Stimulated activated CD8-positive, alpha-beta memory T cell treated with anti-CD3 and anti-CD28 coated beads, Interleukin-15, amount 100 ng/mL, for 48 hours (primary cell): ENCODE measurements at places on chromosomes 2 and 18.

DNA sequence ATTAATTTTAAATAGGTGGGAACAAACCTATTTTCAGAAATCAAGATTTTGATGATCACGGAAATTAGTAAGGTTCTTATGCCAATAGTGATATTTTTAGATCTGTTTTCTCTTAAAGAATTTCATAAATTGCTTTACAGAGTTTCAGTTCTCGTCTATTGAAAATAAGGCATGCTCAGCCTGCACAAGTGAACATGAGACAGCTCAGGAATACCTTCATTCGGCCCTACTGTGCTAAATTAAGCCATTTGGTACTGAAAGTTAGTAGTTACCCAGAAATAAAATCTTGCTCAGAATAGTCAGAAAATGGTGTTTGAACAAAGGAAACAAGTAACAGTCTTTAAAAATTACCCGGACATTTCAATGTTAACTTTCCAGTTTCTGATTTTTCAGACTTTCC, 60.4 kb downstream of the DLGAP1 start:
- no peak for DNase-seq

- DNase-seq = no peak
These were observed 40.6 kb downstream of the TAF1B start for GRCh38 chr2:9883897-9884296.

- no peak for DNase-seq
These were observed 278.2 kb downstream of the CALCRL start for GRCh38 chr2:187169864-187170263.

- no peak for DNase-seq
These were observed 39.6 kb downstream of the MFSD6 start for GRCh38 chr2:190447766-190448165.

DNA sequence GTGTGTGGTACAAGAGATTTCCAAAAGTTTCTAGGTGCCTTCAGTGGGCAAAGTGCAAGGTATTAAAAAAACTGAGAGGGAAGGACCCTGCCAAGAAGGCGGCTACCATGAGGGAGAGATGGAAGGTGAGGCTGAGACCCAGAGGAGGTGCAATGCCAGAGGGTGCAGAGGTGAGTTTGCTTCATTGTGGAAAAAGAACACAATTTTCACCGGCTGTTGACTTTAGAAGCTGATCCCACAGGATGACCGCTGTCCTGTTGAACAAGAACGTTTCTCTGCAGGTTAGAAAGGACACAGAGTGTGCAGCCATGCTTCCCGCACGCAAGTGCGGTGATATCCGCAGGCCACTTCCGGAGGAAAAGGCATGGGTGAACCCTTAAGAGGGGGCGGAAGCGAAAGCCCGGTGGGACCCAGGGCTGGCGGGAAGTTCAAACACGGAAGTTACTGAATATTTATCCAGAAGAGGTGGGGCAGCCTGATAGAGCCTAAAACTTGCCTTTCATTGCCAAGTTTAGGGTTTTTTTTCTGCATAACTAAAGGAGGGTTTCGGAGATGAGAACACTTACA, 16.6 kb downstream of the SP110 start:
- DNase-seq = no peak

DNA sequence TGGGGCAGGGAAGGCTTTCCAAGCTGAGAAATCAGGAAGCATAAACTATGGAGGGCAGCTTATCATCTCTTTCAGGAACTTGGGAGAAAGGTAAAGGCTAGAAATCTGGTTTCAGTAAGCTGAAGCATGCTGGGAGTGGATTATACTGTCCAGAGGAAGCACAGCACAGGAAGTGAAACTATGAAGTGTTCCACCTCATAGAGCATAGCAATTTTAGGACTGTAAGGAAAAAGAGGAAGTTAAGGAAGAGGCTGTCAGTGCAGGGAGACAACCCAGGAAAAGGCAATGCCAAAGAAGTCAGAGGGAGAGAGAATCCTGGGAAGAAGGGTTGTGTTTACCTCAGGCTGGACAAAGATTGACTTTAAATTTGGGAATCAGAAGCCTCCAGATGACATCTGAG, 51.9 kb downstream of the EFEMP1 start:
- DNase-seq = no peak

DNA sequence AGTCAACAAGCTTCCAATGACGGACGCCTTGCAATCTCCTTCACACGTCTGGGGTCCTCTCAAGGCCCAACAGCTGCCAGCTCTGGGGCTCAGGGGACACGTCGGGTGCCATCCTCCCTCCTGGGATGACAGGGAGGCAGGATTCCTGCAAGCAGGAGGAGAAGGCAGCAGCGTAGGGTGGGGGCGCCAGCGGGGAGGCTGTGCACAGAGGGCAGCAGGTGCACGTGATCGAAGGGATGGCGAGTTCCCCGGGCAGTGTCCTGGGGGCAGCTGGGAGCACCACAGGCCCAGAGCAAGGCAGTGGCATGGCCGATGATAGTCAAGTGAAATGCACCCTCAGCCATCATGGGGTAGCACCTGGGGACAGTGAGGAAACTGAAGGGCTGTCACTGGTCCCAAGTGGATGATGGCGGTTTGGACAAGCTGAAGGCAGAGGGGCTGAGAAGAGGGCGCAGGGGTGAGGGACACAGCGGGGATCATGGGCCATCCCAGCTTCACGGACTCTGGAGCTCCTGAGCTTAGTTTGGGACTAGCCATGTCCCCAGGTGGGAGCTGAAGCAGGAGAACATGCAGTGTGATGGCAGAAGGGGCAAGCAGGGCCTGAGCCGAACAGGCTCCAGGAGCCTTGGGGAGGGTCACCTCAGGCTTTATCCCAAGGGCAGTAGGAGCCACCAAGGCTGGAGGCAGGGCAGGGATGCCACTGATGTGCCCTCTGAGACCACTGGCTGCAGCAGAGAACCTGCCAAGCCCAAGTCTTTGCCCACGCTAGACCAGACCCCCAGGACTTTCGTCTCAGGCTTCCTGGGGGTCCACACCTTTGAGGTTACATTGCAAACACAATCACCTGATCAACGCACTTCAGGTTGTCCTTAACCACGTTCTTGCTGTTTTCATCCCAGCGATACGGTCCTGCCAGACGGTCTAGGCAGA, 16.3 kb upstream of the SNED1 start:
- no peak for DNase-seq

DNA sequence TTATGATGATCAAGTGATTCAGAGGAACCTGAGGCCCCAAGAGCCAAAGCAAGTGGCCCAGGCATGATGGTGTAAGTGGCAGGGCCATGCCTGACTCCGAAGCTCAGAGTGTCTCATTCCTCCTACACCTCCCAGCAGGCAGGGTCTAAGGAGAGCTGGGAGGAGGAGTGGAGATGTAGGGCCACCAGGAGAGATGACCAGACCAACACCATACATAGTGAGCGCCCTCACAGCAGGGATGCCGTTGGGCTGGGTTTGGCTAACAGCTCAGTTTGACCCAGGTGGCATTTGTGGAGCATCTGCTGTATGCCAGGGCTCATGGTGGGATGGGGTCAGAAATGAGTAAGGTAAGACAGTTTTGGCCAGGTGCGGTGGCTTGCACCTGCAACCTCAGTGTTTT, 80.7 kb downstream of the MARCO start:
- no peak for DNase-seq

GRCh38 chr2:228059735-228060134, 121.8 kb downstream of the SPHKAP start:
- no peak for DNase-seq

- no peak for DNase-seq
These were observed 22.0 kb downstream of the DOCK10 start for GRCh38 chr2:225020168-225020849.

DNA sequence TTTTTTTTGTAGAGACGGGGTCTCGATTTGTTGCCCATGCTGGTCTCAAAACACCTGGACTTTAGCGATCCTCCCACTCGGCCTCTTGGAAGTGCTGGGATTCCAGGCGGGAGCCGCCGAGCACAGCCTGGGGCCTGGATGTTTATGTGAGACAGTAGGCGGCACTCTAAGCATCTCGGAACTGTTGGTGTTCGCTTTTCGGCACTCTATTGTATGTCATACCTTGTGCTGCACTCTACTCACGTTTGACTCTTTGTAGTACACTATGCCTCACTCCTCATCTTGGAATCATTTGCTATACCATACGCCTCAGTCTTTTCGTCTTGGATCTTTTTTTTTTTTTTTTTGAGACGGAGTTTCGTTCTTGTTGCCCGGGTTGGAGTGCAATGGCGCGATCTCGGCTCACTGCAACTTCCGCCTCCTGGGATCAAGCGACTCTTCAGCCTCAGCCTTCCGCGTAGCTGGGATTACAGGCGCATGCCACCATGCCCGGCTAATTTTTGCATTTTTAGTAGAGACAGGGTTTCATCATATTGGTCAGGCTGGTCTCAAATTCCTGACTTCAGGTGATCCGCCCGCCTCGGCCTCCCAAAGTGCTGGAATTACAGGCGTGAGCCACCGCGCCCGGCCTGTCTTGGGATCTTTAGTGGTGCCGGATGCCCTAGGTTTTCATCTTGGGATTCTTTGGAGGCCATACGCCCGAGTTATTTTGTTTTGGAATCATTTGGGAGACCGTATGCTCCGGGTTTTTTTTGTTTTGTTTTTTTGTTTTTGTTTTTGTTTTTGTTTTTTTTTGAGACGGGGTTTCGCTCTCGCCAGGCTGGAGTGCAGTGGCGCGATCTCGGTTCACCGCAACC, 24.2 kb upstream of the ZDBF2 start:
- DNase-seq = no peak

GRCh38 chr2:211455216-211455841, 898.9 kb downstream of the CPS1 start:
- DNase-seq = no peak
